ENCODE measurements at places on chromosomes 11 and 22.

- no peak for DNase-seq
These were observed 114.0 kb downstream of the ABTB2 start for GRCh38 chr11:34243600-34244464.

- no peak for DNase-seq
These were observed 65.5 kb upstream of the SOX6 start for GRCh38 chr11:16421826-16422225.

GRCh38 chr22:20510811-20511577 lies 3.6 kb downstream of the MED15 start:
- DNase-seq = no peak

GRCh38 chr11:47329987-47330931 lies 22.2 kb downstream of the MYBPC3 start:
- DNase-seq = no peak

- no peak for DNase-seq
These were observed 31.7 kb downstream of the LINC01488 start for GRCh38 chr11:69513196-69513595.

DNA sequence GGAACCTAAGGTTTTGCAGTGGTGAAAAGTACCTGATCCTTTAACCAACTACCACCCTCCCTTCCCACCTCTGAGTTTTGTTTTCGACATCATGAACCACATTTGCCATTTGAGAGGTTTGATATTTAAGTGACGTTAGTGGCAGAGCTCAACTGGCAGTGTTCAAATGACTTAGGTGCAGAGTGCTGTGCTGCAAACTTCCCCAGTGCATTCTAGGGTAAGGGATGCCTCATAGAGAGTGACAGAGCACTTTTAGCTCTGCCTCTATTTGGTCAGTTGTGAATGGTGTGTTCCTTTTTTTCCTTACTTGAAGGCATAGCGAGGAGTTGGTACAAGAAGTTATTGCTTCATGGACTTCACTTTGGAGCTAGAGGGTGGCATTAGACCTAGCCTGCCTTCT lies 9.4 kb downstream of the BMAL1 start:
- DNase-seq = no peak

- no peak for DNase-seq
These were observed 4.1 kb upstream of the APOL3 start for GRCh38 chr22:36164621-36165020.

DNA sequence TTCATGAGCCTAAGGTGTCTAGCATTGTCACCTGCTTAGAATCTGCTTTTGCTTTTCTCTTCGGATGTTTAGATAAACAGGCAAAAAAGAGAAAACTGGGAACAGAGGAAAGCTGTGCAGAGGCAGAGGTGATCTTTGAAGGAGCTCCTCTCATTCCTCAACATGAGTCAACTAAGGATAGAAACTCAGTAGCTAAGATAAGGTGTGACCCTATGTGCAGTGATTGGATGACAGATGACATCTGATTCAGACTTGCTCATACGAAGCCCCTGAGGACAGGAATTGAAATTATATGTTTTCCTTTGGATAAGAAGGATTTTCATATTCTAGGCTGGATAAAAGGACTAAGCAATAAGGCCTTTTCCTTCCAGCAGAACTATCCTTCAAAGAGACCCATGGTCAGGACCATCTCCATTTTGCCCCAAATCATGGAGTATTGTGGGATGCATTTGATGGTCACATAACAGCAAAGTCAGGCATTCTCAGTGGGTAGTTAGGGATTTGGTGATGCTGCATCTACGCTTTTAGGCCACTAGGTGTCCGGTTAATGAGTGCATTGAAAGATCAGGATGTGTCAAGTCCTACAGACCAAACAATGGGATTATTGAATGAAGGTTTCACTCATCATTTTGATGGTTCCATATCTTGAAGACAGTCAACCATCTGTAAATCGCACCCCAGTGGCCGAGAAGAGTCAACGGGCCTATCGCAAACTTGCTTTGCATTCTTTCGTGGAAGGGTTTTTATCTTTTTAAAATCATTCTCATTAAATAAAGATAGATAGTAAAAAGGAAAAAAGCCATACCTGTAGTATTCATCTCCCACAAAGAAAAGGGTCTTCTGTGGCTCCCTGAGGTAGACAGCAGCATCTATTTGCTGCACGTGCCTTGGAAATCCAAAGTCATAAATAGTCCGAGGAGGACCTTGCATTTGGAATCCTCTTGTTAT lies 32.2 kb downstream of the MMP20 start:
- no peak for DNase-seq

GRCh38 chr11:112784323-112785073 lies 176.7 kb upstream of the NCAM1 start:
- DNase-seq = no peak

DNA sequence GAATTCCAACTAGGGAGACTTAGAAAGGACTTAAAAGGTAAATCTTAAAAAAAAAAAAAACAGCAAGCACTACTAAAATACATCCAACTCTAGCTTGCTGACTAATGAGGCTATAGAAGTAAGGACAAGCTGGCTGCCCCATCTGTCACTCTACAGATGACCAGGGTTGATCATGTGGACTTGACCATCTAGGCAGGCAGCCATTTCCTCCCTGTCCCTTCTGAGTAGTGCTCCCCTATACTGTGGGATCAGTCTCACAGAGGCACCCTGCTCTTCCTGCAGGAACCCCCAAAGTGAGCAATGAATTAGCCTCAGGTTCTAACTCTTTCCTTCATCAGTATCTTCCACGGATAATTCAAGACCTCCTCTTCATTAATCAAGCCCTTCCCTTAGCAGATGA lies 12.3 kb downstream of the SLC1A2 start:
- no peak for DNase-seq

GRCh38 chr22:40232624-40233023 lies 54.9 kb downstream of the TNRC6B start:
- no peak for DNase-seq

GRCh38 chr11:46664612-46665011 lies 35.8 kb downstream of the ARHGAP1 start:
- DNase-seq = no peak

DNA sequence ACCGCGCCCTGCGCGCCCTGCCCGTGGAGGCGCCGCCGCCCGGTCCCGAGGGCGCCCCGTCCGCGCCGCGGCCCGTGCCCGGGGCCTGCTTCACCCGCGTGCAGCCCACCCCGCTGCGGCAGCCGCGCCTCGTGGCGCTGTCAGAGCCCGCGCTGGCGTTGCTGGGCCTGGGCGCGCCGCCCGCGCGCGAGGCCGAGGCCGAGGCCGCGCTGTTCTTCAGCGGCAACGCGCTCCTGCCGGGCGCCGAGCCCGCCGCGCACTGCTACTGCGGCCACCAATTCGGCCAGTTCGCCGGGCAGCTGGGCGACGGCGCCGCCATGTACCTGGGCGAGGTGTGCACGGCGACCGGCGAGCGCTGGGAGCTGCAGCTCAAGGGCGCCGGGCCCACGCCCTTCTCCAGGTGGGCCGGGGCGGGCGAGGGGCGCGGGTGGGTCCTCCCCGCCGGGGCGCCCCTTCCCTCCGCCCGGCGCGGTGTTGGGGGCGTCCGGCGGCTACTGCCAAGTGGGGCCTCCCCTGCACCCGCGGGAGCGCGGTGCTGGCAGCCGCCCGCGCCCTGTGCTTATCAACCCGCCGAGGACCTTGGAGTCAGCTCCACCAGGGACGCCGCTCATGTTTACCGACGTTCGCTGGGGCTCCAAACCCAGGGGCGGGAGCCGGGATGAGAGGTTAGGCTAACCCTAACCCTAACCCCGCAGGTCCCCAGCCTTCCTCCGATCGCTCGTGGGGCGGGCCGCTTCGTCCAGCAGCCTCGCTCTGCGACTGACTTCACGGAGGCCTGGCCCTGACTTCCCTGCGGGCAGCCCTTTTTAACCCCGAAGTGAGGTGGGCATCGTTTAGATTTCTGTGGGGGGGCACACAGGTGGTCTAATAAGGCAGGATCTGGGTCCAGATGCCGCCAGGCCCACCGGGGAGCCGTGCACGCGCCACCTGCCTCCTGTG lies 649 bp downstream of the SELENOO start:
- DNase-seq = no peak

DNA sequence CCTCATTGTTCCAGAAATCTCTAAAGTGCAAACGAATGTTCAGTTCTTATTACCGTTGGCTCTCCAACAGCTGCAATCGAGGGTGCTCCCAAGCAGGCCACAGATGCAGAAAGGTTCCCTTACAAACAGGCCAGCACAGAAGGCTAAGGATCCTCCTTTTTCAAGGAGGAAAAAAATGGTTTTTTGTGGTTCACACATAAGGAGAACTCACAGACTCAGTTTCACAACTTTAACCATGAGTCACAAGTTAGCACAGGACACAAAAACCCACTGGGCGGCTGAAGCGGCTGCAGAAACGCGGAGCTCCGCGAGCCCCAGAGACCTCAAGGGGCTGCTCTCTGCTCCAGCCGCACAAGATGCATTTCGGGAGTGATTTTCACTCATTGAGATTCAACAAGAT lies 98.2 kb upstream of the PRR5 start:
- no peak for DNase-seq

GRCh38 chr11:30045144-30045543 lies 28.3 kb upstream of the KCNA4 start:
- no peak for DNase-seq

DNA sequence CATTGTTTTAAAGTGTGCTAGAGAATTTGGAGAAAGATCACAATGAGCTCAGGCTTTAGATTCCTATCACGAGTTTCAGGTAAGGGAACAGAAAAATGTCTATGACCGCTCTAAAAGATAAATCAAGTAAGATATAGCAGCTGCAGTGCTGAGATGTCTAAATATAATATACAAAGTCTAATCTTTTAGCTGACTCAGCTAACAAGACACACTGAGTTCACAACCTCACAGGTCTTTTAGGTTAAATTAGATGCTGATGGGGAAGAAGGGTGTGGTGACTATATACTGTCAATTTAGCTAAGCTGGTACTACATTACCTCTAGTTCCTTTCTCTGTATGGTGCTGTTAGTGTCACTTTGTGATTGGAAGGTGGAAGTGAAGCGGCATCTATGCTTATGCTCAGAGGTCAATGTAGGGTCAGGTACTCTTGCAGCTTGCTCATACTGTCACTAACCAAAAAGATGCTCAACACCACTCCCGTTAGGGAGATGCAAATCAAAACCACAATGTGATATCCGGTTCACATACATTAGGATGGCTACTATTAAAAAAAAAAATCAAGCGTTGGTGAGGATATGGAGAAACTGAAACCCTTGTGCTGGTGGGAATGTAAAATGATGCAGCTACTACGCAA lies 283.5 kb downstream of the SWAP70 start:
- DNase-seq = no peak

GRCh38 chr11:2293984-2294925 lies 7.5 kb downstream of the C11orf21 start:
- no peak for DNase-seq

DNA sequence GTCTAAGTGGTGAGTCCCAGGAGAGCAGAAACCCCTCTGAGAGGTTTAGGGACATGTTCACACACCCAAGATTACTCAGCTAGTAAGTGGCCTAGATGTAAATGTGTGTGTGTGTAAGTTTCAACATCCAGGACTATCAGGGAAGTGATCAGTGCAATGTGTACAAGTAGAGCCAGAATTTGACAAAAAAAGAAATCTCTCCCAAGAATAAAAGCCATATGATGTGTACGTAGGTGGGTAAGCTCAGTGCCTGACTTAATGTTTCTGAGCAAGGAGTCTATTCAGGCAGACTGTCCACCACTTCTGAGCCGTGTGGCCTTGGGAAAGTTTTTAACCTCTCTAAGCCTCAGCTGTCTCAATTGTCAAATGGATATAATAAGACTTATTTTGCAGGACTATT lies 133.8 kb upstream of the NAV2 start:
- DNase-seq = no peak

GRCh38 chr11:38476808-38477575 lies 1879.0 kb upstream of the RAG2 start:
- no peak for DNase-seq

- DNase-seq = peak; percentile 12
These were observed 99.4 kb downstream of the MIAT start for GRCh38 chr22:26756675-26757293.

DNA sequence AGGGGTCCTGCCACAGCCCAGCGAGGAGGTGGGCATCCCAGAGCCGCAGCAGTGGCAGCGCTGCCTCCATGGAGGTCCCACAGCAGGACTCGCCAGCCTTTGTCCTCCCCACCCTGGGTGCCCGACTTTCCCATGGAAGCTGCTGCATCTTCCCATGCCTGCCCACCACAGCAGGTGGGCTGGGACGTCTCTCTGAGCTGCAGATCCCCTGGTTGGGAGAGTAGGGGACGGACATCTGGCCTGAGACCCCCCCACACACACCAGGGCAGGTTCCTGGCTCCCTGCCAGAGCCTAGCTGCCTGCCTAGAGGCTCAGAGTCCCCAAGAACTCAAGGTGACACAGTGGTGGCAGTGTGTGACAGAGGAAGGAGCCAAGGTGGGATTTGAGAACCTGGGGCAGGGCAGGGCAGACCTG lies 21.5 kb upstream of the PRR5 start:
- no peak for DNase-seq

- DNase-seq = no peak
These were observed 44.0 kb downstream of the KIAA1671 start for GRCh38 chr22:24996420-24996952.

GRCh38 chr11:104254347-104254746 lies 90.4 kb upstream of the PDGFD start:
- no peak for DNase-seq

DNA sequence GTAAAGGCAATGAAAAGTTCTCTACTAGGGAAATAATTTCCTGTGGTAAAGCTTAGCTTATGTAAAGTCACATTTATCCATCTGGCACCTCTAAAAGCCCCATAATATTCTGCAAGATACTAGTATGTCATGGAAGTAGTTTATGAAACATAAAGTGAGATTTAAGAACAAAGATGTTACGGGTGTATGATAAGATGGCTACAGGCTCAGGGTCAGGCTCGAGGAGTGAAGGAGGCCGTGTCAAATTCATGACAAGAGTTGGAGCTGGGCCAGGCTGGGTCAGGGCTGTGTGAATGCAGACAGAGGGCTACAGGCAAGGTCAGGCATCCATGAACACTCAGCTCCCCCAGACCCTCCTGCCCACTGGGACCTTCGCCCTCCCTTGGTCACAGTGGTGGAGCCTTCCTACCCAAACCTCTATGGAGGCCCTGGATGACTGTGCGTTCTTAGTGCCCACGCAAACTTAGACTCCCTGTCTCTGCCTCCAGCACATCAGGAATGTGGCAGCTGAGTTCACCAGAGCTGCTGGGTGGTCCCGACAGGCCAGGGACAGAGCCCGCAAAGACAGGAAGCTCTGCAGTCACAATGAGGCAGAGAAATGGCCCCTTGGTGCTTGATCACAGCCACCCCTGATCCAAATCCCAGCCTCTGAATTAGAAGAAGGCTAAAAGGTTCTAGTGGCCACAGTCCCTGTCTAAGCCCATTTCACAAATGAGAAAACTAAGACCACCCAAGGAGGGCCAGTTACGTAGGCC lies 14.8 kb downstream of the IGLL5 start:
- DNase-seq = no peak

GRCh38 chr11:128695539-128696221 lies 1.8 kb downstream of the FLI1 start:
- no peak for DNase-seq

- DNase-seq = no peak
These were observed 17.7 kb upstream of the TMPRSS5 start for GRCh38 chr11:113723787-113724186.

GRCh38 chr22:47294222-47294532 lies 531.7 kb downstream of the TBC1D22A start:
- DNase-seq = no peak

- DNase-seq = no peak
These were observed 20.5 kb downstream of the COA4 start for GRCh38 chr11:73856031-73856567.

- DNase-seq = no peak
These were observed 7.6 kb upstream of the SERPINH1 start for GRCh38 chr11:75554258-75555022.

GRCh38 chr11:12280199-12280837 lies 97.1 kb upstream of the PARVA start:
- no peak for DNase-seq
